ENCODE measurements at places on chromosomes 4 and X. TPM values are rescaled to one million over a fixed set of nuclear protein-coding genes. Genes with fewer than 3 reads are reported as not detected.

TMSB15B gene
- 0.99 TPM for total RNA-seq

GAGE1 gene
- total RNA-seq: not detected

KCNIP4 gene
- total RNA-seq: not detected

FAM9B gene
- total RNA-seq: not detected

- DNase-seq: no peak
These were observed 404 bp downstream of the PPP2R3B start for GRCh38 chrX:386239-386767.

GRCh38 chr4:157664726-157665125, 444.2 kb downstream of the GRIA2 start:
- DNase-seq: no peak

GRCh38 chr4:98661371-98662054, 3.1 kb upstream of the TSPAN5 start:
- DNase-seq: no peak

- DNase-seq: peak; percentile 31
These were observed 21.8 kb upstream of the JAKMIP1 start for GRCh38 chr4:6221851-6222760.

DNA sequence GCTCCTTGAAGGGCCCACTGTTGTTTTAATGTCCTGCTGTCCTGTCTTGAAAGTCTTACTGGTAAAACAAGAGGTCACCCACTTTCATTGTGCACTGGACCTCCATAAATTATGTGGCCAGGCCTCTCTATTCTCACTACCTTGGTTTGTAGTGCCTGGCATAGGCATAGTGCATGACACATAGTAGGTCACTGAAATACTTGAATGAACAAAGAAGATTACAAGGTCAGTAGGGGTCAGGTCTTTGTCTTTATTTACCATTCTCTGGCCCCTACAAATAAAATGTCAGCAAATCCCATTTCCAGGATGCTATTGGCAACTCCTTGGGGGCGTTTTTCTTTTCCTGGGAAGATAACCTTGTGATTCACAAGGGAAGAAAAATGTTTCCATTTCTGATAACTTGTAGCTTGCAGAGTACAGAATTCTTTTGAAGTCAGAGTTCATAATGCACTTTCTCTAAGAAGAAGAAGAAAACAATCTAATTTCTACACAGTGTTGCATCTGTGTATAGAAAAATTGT, 1.4 kb downstream of the PGM2 start:
- no peak for DNase-seq

GRCh38 chrX:85927740-85928139, 119.6 kb downstream of the CHM start:
- DNase-seq: no peak

DNA sequence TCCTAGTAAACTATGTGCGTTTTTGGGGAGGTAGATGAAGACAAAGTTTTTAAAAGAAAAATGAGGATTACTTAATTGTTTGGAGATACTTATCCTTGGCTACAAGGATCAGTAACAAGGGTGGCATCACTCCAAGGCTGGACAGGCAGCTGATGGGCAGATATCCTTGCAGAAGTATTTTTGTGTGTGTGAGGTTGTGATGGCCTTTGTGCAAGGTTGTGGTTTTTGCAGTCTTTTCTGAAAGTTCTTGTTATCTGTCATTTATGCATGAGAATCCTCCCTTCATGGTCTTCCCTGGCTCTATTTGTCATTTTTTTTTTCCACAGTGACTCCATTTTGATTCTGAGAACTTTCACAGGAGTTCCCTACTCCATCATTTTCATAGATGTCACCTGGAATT, 96.0 kb upstream of the C1GALT1C1 start:
- no peak for DNase-seq

DNA sequence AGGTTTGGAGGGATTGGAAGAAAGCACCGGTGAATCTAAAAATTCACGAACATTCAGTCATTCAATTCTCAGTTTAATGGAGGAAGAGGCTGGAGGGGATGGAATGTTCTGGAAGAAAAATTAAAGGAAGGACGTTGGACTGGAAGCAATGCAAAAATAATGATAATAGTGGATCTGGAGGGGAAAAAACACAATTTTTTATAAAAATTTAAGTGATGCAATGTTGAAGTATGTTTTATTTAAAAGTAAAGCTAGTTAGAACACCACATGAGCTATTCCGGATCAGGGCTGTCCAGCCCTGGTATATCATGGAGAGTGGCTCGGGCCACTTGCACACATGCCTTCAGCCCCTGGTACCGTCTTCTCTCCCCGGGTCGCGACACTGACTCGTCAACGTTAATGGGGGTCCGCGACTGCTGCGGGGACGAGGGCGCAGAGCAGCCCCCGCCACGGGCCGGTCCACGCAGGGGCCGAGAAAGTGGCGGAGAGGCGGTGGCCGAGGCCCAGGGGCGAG, 204.6 kb downstream of the TENM3 start:
- DNase-seq: no peak

- DNase-seq: no peak
These were observed 653.8 kb upstream of the CPEB2 start for GRCh38 chr4:14348506-14348905.

- no peak for DNase-seq
These were observed 74.3 kb upstream of the MSANTD1 start for GRCh38 chr4:3174371-3175338.

DNA sequence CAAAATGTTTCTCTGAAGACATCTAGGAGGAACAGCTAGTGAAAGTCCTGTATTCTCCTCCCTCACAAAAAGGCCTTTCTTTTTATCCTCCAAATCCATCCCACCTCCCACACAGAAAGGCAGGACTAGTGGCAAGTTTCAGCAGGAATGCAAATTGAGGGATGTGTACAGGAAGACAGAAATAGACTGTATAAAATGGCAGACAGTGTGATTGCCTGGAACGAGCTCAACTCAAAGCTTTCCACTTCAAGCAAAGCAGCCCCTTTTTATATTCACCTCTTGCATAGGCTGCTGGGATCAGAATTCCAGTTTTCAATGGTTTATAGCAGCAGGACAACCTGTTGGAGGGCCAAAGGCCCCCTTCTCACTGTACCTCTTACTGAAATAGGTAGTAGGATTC, 57.5 kb downstream of the DCX start:
- DNase-seq: no peak

- DNase-seq: no peak
These were observed 343.7 kb downstream of the DHX15 start for GRCh38 chr4:24240655-24241054.

DNA sequence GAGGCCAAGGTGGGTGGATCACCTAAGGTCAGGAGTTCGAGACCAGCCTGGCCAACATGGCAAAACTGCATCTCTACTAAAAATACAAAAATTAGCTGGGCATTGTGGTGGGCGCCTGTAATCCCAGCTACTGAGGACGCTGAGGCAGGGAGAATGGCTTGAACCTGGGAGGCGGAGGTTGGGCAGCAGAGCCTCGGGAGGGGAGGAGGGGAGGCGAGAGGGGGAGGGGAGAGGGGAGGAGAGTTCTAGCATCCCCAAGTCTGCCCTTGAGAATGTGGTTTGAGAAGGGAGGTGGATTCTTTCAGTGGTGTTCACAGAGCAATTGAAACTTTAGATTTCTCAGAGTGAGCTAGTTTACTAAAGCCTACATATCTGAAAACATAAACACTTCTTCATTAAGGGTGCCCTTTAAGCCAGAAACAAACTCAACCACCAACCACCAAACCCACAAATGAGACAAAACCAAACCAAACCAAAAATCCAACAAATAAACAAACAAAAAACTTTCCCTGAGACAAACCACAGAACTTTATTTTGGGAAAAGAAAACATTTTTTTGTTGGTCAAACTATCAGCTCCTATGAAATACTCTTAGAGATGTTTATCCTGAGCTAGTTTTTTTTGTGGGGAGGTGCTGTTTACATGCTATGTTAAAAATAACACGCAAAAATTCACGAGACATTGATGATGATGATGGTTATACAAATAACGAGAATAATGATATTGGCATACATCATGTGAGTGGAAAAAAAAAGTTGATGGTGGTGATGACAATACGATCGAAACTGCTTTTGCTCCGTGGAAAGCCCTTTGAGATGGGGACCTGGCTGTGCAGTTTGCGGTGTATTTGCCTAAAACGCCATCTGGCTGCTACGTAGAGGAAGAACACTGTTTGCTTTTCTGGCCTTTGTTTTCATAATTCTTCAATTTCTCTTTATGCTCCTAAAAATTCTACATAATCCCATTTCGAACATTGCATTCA, 98.2 kb upstream of the PRKX start:
- no peak for DNase-seq

DNA sequence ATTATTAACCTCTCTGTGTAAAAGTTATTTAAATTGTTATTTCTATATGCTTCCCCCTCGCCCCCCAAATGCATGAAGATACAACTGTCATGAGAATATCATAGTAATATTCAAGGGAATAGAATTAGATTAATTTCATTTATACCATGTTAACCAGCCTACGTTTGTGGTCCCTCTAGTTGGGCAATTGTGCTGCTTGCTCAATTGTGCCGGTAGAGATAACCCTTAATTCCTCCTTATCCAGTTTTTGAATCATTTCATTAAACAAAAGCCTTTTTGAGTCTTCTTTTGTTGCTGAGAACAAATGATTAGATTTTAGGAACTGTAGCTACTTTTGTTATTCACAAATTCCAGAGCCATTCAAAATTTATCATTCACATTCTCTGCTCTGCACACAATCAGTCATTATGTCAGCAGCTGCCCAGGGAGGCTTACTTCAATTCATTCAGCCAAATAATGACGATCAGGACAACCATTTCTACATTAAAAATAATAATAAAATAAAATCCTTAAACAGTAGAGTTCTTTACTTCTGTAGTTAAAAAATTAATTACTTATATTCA, 98.1 kb downstream of the ADGRL3 start:
- DNase-seq: no peak

DNA sequence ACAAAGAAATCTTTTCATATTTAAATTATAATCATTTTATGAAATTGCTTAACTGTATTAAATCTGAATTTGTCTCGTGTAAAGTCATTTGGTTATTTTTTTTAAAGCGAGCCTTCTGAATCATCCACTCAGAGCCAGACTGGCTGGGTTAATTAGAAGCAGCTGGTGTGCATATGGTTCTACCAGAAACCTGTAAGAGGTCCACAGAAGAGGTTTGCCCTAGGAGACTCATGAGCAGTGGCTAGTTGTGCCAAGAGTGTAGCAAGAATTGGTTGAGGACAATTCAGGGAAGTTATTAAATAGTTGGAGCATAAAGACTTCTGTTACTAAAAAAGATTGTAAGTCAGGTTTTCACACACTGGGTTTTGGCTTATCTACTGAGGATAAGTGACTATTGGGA, 267.4 kb downstream of the IL1RAPL2 start:
- DNase-seq: no peak

DNA sequence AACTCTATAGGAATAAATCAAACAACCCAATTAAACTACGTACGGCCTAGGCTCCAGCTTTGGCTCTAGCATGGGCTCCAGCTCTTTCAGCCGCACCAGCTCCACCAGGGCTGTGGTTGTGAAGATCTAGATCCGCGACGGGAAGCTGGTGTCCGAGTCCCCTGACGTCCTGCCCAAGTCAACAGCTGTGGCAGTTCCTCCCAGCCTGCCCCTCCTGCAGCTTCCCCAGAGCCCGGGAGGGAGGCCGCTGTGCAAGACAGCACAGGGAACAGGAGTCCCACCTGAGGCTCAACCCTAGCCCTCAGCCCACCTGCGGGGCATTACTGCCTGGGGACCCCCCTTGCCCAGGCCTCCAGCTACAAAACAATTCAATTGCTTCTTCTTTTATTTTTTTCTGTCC, 2680.3 kb downstream of the PCDH7 start:
- DNase-seq: no peak
